Trophoblast cell (in vitro differentiated cells and primary cell): ENCODE measurements at places on chromosomes 1 and 21.

- peak; percentile 57 for DNase-seq
Measured at GRCh38 chr1:67853704-67854103, 20.4 kb upstream of the GNG12 start.

DNA sequence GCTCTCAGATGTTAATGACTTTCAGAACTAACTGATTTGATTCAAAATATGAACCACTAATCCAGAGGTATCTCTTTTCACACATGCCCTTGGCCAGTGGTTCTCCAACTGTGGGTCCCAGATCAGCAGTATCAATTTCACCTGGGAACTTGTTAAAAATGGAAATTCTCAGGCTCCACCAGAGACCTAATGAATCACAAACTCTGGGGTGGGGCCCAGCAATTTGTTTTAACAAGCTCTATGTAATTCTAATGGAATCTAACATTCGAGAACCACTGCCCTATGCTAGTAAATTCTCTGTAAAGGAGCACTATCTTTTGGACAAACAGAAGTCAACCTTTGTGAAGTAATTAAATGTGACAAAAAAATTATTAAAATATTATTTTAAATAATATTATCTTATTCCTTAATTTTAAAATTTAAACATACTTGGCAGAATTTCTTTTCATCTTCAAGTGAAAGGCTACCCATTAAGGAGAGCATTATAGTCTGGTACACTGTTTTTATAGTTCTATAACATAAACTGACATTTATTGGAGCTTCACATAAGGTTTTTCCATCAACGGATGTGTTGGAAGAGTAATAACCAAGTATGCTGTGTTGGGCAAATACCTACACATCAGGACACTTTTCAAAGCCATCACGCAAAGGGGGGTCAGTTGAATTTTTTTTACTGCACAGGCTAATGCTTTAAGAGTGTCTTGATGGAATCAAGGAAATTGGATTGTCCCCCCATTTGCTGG is 130.4 kb downstream of the LHX4 start:
- DNase-seq, result no peak

- DNase-seq, result no peak
Measured at GRCh38 chr1:199550199-199551065, 477.1 kb upstream of the NR5A2 start.

GRCh38 chr1:2279210-2279639 is 51.1 kb downstream of the SKI start:
- DNase-seq, result no peak

DNA sequence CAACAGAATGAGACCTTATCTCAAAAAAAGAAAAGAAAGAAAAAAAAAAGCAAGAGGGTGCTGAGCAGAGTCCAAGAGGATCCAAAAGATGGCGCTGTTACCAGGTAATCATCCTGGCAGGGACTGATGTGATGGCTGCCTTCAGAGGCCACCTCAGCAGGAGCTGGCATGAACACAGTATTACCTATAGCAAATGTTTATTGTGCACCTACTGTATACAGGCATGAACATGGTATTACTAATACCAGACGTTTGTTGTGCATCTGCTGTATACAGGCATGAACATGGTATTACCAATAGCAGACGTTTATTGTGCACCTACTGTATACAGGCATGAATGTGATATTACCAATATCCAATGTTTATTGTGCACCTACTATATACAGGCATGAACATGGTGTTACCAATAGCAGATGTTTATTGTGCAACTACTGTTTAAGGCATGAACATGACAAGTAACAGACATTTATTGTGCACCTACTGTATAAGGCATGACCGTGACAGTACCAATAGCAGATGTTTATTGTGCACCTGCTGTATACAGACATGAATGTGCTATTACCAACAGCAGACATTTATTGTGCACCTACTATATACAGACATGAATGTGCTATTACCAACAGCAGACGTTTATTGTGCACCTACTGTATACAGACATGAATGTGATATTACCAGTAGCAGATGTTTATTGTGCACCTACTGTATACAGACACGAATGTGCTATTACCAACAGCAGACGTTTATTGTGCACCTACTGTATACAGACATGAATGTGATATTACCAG is 115.1 kb upstream of the TMEM51 start:
- no peak for DNase-seq

- no peak for DNase-seq
Measured at GRCh38 chr21:40717028-40717427, 129.9 kb downstream of the DSCAM start.

GRCh38 chr1:209747580-209748262 is 8.1 kb upstream of the TRAF3IP3 start:
- peak; percentile 98 for DNase-seq

DNA sequence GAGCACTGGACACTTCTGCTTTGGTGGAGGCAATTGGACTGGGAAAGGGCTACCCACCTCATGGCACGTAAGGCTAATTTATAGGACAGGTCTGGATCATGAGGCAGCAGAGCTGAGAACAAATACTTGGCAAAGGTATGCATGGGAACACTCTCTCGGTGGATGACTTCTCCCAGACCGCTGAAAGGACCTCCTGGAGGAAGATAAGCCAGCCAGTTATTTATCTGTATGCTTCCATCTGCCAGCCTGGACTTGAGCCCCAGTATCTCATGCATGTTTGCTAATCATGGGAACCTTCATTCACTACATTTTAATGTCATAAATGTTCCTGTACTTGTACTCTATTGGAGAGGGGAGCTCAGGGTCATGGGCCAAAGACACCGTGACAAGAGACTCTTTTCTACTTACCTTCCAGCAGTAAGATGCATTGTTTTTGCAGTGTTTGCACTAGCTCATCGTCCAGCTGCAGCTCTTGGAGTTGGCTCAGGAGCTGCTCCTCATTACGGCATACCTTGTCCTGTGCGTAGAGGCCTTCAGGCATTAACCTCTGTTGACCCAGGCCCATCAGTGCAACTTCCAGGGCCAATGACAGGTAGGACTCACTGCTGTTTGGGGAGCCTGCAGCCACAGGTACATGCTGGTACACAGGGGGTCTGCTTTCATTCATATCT is 23.7 kb downstream of the UROD start:
- no peak for DNase-seq

DNA sequence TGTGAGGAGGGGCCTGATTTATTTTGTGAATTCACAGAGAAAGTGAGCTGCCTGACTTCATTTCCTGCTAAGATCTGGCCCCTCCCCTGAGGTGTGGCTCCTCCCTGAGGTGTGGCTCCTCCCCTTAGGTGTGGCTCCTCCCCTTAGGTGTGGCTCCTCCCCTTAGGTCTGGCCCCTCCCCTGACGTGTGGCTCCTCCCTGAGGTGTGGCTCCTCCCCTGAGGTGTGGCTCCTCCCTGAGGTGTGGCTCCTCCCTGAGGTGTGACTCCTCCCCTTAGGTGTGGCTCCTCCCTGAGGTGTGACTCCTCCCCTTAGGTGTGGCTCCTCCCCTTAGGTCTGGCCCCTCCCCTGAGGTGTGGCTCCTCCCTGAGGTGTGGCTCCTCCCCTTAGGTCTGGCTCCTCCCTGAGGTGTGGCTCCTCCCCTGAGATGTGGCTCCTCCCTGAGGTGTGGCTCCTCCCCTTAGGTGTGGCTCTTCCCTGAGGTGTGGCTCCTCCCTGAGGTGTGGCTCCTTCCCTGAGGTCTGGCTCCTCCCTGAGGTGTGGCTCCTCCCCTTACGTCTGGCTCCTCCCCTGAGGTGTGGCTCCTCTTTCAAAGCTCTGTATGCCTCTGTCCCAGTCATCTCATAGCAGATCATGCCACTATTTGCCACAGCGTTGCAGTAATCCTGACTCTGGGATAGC is 26.9 kb upstream of the LRRC3 start:
- peak; percentile 71 for DNase-seq

- DNase-seq, result peak; percentile 50
Measured at GRCh38 chr1:37808369-37809319, 636 bp upstream of the YRDC start.

GRCh38 chr1:94050675-94051074 is 70.3 kb downstream of the ABCA4 start:
- DNase-seq, result no peak

DNA sequence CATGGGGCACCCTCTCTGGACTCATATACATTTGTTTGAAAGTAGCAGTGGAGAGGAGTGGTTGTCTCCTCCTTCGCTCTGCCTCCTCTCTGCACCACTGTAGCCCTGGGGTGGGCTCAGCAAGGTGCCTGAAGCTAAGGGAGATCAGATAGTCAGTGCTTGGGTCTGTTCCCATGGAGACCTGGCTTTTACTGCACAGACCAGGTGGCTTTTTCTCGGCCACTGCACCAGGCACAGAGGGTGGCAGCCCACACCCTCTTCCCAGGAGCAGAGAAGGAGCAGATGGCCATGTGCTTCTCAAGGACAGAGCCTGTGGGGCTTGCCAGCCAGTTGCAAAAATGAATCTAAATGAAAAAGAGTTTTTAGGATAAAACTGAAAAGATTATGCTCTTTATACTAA is 123.4 kb upstream of the KCNK1 start:
- DNase-seq, result no peak

- no peak for DNase-seq
Measured at GRCh38 chr1:157335056-157335455, 196.9 kb upstream of the ETV3 start.

- peak; percentile 13 for DNase-seq
Measured at GRCh38 chr1:46152016-46152415, 19.6 kb upstream of the PIK3R3 start.

DNA sequence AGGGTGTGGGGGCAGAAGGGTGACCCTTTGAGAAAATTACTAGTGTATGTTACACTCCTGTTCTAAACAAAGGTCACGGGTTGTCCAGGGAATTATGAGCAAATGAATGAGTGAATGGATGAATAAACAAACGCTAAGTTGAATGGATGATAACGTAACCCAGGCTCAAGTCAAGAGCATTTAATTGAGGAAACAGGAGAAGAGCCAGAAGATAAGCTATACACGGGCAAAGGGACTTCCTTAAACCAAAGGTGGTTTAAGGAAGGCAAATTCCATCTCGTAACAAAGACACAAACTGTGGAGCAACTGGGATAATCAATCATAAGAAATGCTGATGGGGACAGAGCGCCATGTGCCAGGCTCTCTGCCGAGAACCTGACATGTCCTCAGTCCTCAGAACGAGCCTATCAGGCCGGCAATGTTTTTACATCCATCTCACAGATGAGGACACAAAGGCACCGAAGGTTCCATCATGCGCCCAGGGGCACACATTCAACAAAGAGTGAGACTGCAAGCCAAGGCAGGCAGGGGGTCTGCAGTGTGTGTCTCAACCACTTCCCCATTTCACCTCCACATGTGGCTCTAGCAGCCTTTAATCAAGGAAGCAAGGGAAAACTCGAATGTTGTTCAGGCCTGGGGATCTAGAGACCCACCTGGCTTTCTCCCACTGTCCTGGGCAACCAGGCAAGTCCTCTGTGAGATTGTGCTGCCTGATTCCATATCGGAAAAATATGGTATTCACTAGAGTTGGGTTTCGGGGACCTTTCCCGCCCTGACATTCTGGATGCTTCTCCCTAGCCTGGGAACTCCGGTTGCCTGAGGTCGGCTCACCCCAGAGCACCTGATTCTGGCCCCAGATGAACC is 126.8 kb upstream of the EDN2 start:
- DNase-seq, result no peak

DNA sequence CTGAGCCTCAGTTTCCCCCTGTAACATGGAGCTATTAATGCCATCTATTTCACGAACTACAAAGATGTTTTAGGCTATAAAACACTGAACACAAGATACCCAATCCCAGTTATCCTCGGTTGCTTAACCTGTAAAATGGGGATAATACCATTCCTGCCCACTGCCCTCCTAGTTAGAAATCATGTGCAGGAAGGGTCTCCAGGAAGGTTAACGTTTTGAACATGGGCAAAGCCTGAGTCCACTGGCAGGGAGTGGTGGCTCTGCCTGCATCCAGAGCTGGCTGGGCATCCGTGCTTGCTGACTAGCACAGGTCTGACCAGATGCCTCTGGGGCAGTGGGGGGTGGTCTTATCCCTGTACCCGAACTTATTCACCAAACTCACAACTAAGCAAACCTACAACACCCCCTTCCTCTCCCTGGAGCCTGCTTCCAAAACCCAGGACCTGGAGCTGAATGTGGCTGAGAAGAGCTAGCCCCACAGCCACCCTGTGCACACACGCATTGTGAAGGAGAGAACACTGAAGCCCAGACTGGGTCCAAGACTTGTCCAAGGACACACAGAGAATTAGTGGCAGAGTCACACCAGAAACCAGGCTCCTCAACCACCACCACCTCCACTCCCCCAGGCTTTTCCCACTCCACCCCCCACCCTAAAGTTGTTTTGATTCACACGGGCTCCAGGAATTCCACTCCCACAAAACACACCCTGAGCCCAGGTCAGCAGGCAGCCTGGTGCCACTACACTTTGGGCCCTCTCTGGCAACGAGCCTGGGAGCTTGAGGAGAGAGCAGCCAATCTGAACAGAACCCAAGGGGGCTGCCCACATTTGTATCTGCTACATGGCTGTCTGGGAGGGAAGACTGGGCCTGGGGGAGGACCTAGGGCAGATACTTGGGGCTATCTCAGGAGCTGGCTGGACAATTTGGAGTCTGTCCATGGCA is 1.6 kb downstream of the E2F2 start:
- no peak for DNase-seq
